Psoas muscle (tissue), 8 donors: ENCODE measurements at places on chromosomes 11 and 22. TPM values are rescaled to one million over a fixed set of nuclear protein-coding genes. Genes with fewer than 3 reads are reported as not detected.

The HEPHL1 gene
- total RNA-seq: not detected

The TMEM9B gene
- 37.5 TPM for total RNA-seq

The MYOD1 gene
- 64.6 TPM for total RNA-seq

The OR51E2 gene
- 0.19 TPM for total RNA-seq

The PLAAT5 gene
- 0.11 TPM for total RNA-seq

DNA sequence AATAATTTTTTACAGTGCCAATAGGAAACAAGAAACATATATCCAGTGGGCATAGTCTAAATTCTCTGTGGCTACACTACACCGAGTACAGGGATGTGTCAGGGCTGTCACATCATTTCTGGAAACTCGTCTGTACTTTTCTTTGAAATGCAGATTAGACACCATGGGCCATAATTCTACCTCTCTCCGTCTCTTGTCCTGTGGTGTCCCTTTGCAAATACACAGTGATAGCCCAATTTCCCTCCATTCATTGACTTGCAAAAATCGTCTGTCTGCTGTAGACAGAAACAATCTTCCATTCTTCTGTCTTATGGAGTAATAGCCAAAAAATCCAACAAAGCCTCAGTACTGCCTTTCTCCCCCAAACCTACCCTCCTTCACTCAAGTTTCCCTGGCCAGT lies 487.1 kb upstream of the ANO3 start:
- no peak for DNase-seq

DNA sequence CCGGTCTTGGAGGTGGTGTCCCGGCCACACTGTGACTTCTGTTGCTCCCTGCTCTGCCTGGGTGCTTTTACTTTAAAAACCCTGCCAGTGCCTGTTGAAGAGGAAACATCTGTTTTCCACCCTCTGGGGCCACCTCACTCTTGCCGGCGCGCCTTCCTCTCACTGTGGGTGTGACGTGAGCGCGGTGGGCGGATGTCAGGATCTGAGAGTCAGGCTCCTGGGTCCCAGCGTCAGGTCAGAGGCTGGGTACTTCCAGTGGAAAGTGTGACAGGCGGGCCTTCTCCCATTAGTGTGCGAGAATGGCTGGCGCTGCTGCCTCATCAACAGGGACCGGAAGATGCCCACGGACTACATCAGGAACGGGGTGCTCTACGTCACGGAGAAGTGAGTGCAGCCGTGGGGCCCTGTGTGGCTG lies 54.2 kb downstream of the GRAMD4 start:
- peak; percentile 64 for DNase-seq

DNA sequence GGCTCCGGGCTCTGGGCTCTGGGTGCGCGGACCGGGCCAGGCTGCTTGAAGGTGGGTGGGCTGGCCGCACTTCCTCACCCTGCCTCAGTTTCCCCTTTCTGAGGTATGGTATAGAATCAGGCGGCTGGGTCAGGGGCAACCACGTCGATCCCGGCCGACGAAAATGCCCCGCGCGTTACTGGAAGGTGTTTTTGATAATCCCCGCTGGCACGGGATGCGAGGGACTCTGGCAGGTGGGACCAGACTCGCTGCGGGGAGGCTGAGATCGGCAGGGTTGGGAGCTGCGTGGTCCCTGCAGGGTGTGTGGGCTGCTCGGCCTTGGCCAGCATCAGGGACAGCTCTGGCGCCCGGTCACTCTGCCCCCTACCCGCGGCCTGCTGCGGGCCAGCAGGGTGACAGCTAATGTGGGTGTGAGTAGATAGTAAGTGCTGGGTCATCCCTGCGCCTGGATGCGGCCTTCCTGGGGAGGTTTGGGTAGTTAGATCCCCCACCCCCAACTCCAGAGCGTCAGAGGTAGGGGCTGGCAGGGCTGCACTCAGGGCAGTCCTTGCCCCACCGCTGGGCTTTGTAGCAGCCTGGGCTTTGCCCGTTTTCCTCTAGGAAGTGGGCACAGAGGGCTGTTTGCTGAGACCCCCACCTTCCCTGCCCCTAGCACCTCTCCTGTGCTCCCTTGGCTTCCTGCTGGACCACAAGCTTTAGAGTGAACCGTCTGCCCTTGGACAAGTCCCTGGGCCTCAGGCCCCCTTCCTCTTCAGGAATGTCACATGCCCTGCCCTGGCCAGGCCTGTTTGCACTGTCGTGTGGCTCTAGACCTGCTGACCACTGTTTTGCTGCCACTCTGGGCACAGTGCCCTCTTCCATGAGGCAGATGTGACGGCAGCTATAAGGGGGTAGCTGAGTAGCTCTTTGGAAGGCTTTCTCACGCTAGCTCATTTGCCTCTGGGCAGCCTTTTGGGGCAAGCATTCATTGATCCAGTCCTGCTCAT lies 579 bp downstream of the TANGO2 start:
- DNase-seq: peak; percentile 91

DNA sequence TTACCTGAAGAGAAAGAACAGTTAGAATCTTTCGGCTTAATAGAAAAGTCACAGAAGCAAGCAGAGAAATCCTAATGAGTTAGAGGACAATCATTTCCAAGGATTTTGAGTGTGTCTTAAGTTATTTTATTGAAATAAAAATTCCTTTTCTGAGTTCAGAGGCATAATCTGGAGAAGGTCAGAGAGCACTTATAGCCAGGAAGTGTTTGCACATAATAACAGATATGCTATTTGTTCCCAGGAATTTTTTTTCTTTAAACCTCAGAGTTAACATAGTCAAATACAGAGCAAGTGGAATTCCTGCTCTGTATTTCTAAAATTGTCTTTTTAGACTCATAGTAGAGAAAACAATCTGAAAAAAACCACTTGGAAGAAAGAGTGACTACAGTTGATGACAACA lies 74.3 kb downstream of the SNX19 start:
- no peak for DNase-seq

DNA sequence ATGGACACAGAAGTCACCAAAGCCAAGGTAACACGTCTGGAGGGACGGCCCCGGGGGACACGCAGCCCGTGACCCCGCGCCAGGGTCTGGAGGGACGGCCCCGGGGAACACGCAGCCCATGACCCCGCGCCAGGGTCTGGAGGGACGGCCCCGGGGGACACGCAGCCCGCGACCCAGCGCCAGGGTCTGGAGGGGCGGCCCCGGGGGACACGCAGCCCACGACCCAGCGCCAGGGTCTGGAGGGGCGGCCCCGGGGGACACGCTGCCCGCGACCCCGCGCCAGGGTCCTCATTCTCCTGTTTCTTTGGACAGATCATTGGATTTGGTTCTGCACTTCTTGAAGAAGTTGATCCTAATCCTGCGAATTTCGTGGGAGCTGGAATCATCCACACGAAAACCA lies 27.1 kb downstream of the MUC6 start:
- no peak for DNase-seq

GRCh38 chr11:57368845-57369232 lies 12.1 kb downstream of the PRG3 start:
- DNase-seq: no peak

- DNase-seq: no peak
Observed at GRCh38 chr11:17385926-17386325, 2.5 kb downstream of the KCNJ11 start.

GRCh38 chr11:44592125-44592940 lies 26.9 kb downstream of the CD82 start:
- peak; percentile 63 for DNase-seq

DNA sequence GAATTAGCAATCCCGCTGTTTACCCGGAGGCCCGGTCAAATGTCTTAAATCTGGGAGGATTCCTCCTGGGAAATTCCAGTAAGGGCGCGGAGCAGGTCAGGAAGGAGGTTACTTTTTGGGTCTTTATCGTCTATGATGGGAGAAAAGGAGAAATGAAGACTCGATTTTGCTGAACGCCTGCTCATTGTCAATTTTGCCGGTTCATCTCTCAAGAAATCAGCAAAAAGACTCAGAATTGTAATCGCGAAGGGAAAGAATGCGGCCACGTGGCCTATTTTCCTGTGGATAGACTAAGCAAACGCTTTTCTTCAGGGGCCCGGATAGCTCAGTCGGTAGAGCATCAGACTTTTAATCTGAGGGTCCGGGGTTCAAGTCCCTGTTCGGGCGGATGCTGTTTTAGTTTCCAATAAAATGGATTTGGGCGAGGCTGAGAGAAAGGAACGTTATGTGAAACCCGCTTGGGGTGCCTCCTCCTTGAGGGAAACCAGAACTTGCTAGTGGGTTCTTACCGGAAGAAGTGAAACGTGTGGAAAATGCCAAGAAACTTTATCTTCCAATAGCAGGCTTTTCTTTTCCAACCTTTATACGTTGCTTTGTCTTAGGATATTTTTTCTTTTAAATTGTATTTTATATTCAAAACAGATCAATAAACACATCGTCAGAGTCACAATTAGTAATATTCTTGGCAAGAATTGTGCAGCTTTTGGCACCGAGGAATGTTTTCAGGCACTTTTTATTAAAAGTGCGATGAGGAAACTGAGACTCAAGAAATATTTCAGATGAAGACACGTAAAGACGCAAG lies 45.0 kb downstream of the OR4D9 start:
- peak; percentile 59 for DNase-seq

- no peak for DNase-seq
Observed at GRCh38 chr11:25211635-25212254, 714.9 kb downstream of the LUZP2 start.
